Glutamatergic neuron (in vitro differentiated cells): ENCODE measurements at places on chromosomes 2 and 18.

- no peak for DNase-seq
Observed at GRCh38 chr2:220779931-220780330, 792.2 kb downstream of the EPHA4 start.

GRCh38 chr2:152607793-152608300 lies 109.4 kb downstream of the PRPF40A start:
- no peak for DNase-seq

DNA sequence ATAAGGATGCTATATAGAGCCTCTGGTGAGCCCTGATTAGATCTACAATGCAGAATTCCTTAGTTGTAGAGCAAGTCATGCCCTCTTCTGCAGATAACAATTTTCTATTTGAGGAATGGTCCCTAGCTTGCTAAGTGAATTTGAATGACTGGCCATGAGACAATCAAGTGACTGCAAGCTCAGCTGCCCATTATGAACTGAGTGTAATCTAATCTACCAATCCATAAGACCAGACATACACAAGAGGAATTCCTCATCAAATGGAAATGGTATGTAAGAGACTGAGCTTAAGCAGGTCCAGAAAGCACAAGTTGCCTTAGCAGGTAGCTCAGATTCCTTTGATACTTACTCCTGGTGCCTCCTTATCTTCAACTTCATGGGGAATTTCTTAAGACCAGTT lies 4.8 kb upstream of the ANKRD44 start:
- no peak for DNase-seq

DNA sequence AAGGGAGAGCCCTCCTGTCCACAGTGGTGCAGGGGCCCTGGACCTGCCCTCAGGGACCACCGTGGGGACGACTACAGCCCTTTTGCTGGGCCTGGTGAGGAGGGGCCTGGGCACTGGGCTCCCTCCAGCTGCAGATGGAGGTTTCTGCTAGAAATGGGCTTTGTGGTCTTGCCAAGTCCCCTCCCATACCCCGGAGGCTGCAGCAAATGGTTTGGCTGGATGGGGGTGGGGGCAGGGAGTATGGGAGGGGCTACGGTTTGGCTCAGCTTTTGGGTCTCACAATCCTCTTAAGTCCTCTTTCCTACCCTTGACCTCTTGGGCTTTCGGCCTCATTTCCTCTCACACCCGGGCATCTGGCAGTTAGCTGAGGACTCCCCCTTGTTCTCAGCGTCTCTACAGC lies 21.7 kb downstream of the TET3 start:
- peak; percentile 71 for DNase-seq

GRCh38 chr18:21443776-21444464 lies 156.6 kb downstream of the ESCO1 start:
- no peak for DNase-seq

GRCh38 chr2:96207774-96208142 lies 869 bp downstream of the STARD7 start:
- no peak for DNase-seq

DNA sequence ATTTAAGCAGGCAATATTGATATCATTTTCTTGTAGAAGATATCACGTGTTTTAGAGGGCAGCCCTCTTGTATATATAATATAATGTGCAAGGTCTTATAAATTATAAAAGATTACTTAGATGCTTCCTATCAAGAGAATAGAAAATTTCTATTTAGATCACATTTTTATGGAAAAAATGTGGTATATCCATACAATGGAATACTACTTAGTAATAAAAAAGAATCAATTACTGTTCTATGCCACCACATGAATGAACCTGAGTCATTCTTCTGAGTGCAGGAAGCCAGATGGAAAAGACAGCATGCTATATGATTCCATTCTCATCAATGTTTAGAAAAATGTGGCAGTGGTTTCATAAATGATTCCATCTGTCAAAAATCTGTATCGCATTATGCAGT lies 23.6 kb downstream of the CYP27C1 start:
- DNase-seq = no peak

DNA sequence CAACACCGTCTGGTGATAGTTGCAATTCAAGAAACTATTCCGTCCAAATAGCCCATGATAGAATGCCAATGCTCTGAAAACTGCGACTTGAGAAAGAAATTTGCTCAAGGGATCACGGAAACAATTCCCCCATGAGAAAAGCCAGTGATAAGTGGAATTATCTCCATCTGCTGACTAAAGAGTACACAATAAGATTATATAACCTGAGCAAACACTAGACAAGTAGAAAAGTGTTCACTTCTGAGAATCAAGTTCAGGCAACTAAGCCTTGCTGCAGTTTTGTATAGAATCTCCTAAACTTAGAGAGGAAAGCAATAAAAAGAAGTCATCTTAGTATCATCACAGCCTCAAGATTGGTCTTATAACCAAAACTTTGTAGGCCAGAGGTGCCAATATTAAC lies 336.3 kb upstream of the NRXN1 start:
- no peak for DNase-seq

DNA sequence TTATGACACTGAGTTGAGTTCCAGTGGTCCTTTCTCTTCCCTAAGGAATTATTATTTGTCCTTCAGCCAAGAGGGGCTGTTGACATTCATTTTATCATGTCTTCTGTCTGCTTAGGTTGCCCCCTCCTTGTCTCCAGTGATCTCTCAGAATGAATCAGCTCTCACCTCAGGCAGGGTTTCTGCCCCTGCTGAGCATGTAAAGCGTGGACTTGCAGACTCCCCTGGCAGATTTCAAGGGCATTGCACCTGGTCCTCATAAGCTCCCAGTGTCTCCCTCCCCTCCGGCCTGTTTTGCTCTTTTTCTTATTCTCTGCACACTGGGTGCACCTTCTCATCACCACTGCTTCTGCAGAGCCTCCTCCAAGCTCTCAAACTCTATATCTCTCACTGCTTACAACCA lies 188.4 kb downstream of the KCNS3 start:
- DNase-seq = no peak

DNA sequence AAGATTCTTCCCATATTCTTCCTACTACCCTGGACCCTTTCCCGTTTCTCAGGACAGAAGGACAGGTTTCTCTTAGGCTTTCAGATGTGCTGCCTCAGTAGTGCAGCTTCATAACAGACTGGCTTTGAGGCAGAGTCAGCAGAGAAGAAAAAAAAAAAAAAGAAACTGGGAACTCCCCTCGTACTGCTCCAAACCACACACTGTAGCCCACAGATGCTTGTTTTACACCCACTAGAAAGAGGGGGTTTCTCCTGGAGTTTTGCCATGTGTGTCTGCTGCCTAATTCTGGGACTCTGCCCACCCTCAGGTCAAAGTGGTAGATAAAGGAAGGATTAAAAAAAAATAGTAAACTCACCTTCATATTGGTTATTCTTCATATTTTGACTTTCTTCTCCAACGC lies 95.9 kb downstream of the NCOA1 start:
- no peak for DNase-seq

GRCh38 chr2:133109772-133110171 lies 439.8 kb upstream of the LYPD1 start:
- no peak for DNase-seq

GRCh38 chr2:41379496-41380221 lies 668.2 kb upstream of the PKDCC start:
- no peak for DNase-seq

GRCh38 chr2:101612019-101612418 lies 85.5 kb upstream of the MAP4K4 start:
- no peak for DNase-seq

- no peak for DNase-seq
Observed at GRCh38 chr2:123015186-123015585, 1009.9 kb upstream of the CNTNAP5 start.

DNA sequence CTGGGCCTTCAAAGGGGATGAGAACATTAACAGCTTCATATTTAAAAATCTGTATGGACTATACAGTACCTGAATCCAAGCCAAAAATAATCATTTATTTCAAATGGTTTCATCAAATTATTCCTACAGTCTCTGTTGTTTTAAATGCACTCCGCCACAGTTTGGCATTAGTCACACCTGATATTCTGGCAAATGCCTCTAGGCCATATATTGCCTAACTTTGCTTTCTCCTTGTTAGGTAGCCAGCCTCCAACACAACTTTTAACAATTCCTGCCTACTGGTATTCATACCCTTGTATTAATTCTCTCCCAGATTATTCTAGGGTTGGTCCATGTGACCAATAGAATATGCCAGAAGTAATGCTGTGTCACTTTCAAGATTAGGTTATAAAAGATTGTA lies 146.6 kb upstream of the FANCL start:
- no peak for DNase-seq

DNA sequence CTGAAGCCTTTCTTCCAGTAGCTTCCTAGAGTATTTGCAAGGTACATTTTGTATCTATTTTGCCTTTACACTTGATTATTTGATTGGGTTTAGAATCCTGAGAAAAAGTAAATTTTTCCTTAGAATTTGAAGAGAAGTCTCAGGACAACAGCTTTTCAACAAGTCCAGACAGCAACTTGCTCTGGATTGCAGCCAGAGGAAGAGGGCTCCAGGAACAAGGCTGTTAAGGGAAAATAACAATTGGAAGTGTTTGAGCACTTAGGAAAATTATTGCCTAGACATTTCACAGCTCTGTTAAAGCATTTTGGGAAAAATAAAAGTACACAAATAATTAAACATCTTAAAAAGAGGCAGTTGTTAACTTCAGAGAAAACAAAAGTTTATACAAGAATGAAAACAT lies 58.3 kb upstream of the RAPGEF4 start:
- no peak for DNase-seq

GRCh38 chr18:79047556-79048244 lies 21.5 kb upstream of the ATP9B start:
- DNase-seq = no peak

GRCh38 chr2:100317634-100318033 lies 4.7 kb downstream of the LONRF2 start:
- no peak for DNase-seq

- DNase-seq = no peak
Observed at GRCh38 chr18:52546686-52547346, 206.8 kb downstream of the DCC start.

DNA sequence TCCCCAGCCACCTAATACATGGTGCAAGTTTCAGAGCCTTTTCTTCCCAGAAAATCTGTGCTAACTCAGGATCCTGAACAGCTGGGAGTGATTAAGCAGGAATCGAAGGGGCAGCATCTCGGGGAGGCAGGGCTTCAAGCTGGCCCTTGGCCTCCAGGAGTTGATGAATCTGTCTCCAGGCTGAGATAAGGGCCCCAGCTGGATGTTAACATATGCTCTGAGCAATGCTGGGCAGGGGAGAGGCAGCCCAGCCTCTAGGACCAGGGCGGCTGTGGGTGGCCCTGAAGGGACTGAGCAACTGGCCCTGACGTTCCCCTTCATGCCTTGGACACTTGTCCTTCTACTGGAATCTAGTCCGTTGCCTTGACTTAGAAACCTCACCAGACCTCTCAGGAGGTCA lies 84.1 kb upstream of the EPC2 start:
- no peak for DNase-seq

DNA sequence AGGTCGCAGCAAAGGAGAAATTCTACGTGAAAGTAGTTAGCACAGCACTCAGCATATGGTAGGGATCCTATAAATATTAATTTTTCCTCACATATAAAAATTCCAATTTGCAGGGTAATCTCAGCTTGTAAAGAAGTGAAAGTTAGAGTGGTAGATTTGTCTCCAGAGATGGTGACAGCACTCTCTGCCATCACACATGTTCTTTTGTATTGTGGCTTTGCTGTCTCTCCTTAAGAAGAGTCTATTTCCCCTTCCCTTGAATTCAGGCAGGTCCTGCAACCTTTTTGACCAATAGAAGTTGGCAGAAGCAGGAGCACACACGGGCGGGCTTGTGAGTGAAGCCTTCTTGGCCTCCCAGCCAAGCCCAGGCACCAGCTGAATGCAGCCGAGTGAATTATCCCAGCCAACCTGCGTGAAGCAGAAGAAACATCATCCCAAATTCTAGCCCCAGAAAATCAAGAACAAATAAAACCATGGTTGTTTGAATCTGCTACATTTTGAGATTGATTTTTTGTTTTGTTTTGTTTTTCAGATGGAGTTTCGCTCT lies 107.8 kb upstream of the COPS8 start:
- no peak for DNase-seq

GRCh38 chr18:9642799-9643462 lies 28.6 kb upstream of the PPP4R1 start:
- no peak for DNase-seq

DNA sequence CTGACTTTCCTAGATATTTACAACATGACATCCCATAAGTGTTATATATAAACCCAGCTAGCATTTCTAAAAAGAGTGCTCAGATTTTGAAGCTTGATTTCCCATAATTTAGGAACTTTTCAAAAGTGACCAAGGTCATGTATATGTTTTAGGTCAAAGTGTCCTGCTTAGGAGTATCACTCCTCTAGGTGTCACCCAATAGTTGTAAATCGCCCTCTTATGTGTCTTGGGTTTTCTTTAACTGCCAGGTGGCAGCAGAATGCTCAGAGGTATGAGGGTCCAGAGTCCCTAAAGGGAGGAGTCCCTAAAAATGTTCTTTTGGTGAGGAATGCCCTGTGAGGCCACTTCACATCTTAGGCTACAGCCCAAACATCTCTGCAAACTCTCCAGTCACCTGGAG lies 358.3 kb downstream of the CELF4 start:
- no peak for DNase-seq

- DNase-seq = no peak
Observed at GRCh38 chr18:75377926-75378325, 49.6 kb downstream of the SMIM21 start.
